ENCODE measurements at places on chromosomes 5 and 9.

- no peak for ATAC-seq
These were observed 2.4 kb upstream of the TNPO1 start for GRCh38 chr5:72814104-72814503.

GRCh38 chr5:150774145-150774544 lies 4.4 kb upstream of the SMIM3 start:
- peak; percentile 80 for ATAC-seq

DNA sequence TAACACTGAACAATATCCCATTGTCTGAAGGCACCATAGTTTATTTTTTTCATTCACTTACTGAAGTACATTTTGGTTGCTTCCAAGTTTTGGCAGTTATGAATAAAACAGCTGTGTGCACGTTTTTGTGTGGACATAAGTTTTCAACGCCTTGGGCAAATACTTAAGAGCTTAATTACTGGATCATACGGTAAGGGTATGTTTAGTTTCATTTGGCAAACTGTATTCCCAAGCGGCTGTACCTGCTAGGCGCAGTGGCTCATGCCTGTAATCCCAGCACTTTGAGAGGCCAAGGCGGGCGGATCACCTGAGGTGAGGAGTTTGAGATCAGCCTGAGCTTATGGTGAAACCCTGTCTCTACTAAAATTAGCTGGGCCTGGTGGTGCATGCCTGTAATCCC lies 63.7 kb upstream of the FAM120A start:
- peak; percentile 46 for ATAC-seq

- no peak for ATAC-seq
These were observed 26.7 kb downstream of the LNPEP start for GRCh38 chr5:96962540-96962991.

- no peak for ATAC-seq
These were observed 38.8 kb upstream of the ANKRD33B start for GRCh38 chr5:10525124-10525495.

GRCh38 chr5:80076131-80077050 lies 41.2 kb downstream of the THBS4 start:
- ATAC-seq = no peak

GRCh38 chr9:36877239-36877638 lies 156.8 kb downstream of the PAX5 start:
- ATAC-seq = no peak

DNA sequence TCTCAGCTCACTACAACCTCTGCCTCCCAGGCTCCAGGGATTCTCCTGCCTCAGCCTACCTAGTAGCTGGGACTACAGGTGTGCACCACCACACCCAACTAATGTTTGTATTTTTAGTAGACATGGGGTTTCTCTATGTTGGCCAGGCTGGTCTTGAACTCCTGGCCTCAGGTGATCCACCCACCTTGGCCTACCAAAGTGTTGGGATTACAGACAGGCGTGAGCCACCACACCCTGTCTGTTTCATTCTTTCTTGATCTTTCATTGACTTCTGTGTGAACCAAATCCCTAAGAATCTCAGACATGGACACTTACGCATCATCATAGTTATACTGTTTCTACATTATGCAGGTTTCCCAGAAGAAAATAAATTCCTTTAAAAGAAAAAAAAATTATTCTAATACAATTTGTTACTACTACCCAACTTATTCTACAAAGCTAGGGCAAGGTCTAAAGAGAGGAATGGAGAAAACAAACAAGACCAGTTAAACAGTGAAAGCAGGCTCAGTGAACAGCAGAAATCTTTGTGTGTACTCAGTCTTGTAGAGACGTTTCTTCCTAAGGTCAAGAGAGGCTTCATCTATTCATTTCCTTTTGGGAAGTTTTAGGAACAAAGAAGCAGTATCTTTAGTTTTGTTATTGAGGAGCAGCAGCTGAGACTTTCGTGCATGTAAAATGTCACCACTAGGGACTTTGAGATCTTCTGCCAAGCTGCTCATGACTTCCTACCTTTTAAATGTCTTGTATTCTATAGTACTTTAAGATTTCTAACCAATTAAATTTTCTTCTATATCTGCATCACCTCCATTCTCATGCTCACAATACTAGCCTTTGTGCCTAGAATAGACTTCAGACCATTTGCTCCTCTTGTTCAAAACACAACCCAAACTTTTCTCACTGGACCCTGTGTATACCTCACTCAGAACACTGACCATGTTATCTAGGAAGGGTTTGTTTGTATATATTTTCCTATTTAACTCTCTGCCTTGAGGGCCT lies 5.6 kb upstream of the HMGCR start:
- no peak for ATAC-seq

- ATAC-seq = no peak
These were observed 566 bp upstream of the CEP78 start for GRCh38 chr9:78235256-78235761.

DNA sequence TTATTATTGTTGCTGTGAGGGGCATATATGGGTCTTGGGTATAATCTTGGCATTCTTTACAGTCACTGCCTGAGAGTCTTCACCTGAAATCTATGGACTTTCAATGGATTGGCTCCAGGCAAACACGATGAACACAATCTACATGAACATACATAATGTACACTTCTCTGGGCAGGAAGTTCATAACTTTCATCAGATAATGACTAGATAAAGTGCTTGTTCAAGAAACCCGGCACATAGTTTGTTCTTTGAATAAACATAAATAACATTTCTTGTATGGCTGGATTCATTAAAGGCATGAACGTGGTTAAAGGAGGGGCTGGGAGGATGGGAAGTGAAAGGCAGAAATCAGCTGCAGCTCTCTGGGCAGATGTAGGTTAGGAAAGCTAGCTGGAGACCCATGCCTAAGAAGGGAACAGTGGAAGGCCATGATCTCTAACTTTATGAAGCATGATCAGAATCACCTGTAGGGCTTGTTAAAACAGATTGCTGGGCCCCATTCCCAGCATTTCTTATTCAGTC lies 306.9 kb upstream of the EFNA5 start:
- ATAC-seq = no peak

GRCh38 chr5:56876327-56876726 lies 33.1 kb upstream of the SETD9 start:
- ATAC-seq = peak; percentile 76

GRCh38 chr9:36162211-36162738 lies 6.9 kb upstream of the CCIN start:
- ATAC-seq = no peak

GRCh38 chr9:100357501-100357900 lies 4.8 kb upstream of the TEX10 start:
- no peak for ATAC-seq

DNA sequence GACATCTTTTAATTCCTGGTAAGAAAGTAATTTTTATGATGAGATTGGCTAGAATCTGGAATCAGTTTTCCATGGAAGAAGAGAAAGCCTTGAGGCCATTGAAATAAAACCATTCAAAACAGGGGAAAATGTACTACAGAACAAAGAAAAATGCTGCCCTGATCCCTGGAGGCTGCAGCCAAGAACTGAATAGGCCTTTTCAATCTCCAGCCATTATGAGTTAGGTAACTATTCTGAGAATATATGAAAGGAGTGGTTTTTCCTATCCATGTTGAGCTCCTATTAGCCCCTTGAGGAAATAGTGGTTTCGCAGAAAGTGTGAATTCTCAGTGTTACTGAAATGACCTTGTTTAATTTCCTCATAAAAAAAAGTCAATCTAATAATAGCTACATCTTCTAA lies 408.5 kb upstream of the GRAMD2B start:
- no peak for ATAC-seq

- ATAC-seq = no peak
These were observed 23.9 kb upstream of the SAP30L start for GRCh38 chr5:154421868-154422267.

DNA sequence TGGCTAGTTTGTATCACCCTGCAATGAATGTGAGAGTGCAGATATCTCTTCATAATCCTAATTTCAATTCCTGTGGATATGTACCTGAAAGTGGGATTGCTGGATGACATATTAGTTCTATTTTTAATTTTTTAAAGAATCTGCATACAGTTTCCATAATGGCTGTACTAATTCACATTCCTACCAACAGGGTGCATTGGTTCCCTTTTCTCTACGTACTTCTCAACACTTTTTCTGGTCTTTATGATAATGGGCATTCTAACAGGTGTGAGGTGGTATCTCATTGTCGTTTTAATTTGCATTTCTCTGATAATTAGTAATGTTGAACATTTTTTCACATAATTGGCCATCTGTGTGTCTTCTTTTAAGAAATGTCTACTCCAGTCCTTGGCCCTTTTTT lies 927.5 kb downstream of the DTWD2 start:
- no peak for ATAC-seq

DNA sequence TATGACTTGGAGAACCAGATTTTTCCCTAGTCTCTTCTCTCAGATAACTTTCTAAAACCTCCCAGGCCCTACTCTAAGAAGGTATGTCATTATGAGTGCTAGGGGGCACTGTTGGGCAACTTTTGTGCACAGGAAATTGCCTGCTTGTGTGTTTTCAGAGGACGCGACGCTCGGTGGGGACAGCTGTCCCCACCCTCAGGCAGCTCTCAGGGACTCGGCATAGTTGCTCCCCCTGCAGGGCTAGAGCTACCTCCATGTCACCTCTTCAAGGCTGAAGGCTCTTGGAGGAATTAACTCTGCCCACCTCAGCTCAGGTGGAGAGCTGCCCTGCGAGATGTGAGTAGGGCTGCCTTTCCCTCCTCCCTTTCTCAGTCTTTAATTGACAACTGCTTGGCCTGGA lies 10.2 kb upstream of the TIFAB start:
- peak; percentile 19 for ATAC-seq

DNA sequence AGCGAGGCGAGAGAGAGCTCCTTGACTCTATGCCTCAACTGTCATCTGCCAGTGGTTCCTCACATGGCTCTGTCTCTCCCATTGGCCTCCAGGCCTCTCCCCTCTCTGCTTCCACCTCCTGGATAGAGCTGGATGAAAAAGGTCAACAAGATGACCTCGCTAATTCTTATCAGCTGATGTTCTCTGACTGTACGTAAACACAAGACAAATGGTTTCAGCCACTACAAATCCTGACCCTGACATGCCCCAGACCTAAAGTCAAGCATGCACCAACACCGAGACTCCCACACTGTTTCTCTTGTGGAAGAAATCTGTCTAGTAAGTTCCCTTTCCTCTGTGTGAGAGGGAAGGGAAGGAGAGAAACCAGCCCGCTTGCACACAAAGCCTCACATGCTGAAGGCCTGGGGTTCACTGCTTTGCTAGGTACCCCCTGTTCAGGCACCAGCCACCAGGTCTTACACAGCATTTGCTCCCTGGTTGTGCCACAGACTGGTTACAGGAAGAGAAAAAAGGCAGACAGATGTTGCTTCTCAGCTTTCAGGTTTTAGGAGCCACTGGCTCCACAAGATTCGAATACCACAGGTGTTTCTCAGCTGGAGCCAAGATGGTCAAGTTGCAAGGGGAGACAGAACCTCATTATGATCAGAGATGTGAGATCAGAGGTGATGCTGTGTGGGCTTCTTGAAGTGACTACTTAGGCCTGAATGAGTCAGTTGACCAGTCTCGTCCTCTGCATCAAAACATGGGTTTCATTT lies 592.5 kb downstream of the CCDC171 start:
- no peak for ATAC-seq

DNA sequence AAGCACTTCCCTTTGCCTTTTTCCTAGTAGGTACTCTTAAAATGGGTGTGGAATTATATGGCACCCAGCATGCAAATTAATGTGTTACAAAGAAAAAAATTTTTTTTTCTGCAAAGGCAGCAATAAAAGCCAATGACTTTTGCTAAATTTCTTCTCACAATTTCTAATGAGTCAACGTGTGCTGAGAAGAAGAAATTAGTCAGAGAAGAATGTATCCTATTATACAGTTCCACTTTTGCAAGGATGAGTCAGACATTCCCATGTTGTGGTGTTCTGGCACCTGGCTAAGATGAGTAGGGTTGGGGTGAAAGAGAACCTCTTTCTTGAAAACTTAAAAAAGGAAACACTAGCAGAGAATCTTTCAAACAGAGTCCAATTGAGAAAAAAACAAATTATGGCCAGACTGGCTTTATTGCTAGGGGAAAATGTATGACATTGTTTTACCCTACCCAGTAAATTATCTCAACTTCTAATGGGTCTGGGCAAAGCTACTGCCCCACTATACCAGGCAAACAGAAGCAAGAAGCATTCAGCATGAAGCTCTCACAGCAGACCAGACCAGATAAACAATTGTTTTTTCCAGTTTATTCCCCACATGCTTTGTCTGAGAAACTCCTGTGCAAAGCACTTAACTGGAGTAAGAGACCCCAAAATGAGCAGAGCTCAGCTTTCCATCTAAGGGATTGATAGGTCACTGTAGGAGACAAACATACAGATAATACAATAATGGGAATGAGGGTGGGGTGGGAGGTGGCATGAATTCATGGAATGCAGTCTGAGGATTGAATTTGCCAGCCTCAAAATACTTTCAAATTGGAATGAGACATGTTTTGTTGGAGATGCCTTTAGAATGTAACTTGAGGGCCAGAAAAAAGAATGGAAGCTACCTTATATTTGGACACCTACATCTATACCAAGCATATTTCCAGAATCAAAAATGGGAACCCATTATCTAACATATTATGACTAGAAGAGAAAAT lies 220.8 kb upstream of the RFX3 start:
- ATAC-seq = peak; percentile 98

DNA sequence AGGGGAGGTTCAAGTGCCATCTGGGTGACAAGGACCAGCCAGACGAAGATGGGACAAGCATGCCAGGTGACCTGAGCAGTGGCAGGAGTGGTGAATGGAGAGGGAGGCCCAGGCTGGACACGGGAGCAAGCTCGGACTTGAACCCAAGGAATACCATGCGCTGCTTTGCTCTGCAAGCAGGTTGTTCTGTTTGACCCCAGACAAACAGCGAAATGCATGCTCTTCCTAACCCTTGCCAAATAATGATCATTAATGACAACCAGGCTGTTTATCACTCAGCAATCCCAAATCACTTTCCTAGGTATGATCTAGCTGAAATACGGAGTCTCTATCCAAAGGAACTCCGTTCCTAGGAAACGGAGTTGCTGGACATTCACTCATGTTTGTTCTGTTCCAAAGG lies 77.4 kb downstream of the PTPDC1 start:
- no peak for ATAC-seq

GRCh38 chr5:132751444-132751843 lies 4.2 kb downstream of the CCNI2 start:
- no peak for ATAC-seq

- ATAC-seq = peak; percentile 94
These were observed 10.4 kb upstream of the PPARGC1B start for GRCh38 chr5:149719666-149720065.

- ATAC-seq = no peak
These were observed 163.0 kb downstream of the SMARCA2 start for GRCh38 chr9:2178034-2178734.

DNA sequence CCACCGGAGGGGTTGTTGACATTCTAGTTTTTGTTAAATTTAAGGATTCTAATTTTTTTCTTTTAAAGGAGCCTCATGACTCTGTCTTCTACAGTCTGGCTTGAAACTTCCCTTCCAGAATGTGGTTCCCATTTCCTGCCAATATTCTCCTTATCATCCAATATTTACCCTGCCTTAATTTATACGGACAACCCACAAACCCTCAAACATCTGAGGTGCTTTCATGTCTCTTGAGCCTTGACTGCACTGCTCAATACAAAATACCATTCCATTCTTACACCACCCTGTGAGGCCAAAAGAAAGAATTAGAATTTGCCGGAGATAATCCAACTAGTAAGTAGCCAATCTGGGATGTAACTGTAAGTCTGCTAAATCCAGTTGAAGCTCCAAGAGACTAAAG lies 346.5 kb downstream of the SPOCK1 start:
- no peak for ATAC-seq

- ATAC-seq = no peak
These were observed 6.7 kb upstream of the HAVCR2 start for GRCh38 chr5:157115502-157115901.
